K562 (cell line): ENCODE measurements at places on chromosomes 6 and 20. TPM values are rescaled to one million over a fixed set of nuclear protein-coding genes. Genes with fewer than 3 reads are reported as not detected.

- H3K27ac ChIP-seq: no peak overlapping the region
- H3K4me3 ChIP-seq: no peak overlapping the region
- H3K4me1 ChIP-seq: no peaks in the 10 kb centered on the region
- H3K27me3 ChIP-seq: no peaks in the 10 kb centered on the region
- peaks cover 65% of the 10 kb centered on the region for H3K36me3 ChIP-seq
These were observed 53.7 kb downstream of the NUDT3 start for GRCh38 chr6:34338811-34339210.

GRCh38 chr6:99080191-99080590, 132.4 kb upstream of the FBXL4 start:
- H3K4me3 ChIP-seq: no peak overlapping the region
- no peaks in the 10 kb centered on the region for H3K27me3 ChIP-seq
- no peak overlapping the region for H3K27ac ChIP-seq
- no peak for DNase-seq

- H3K36me3 ChIP-seq: no peaks in the 10 kb centered on the region
- H3K27ac ChIP-seq: no peak overlapping the region
- no peak for DNase-seq
These were observed 17.3 kb downstream of the DNPH1 start for GRCh38 chr6:43211955-43212354.

DNA sequence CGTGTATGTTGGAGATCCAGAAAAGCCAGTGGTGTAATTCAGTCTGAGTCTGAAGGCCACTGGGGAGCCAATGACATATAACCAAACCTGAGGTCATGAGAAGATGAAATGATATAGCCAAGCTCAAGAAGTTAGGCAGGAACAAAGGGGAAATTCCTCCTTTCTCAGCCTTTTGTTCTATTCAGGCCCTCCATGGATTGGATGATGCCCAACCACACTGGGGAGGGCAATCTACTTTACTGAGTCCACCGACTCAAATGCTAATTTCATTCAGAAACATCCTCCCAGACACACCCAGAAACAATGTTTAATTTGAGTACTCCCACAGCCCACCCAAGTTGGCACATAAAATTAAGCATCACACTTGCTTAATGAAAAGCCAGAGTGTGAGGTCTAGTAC, 183.6 kb downstream of the GJA1 start:
- DNase-seq: no peak
- H3K27me3 ChIP-seq: no peaks in the 10 kb centered on the region
- H3K36me3 ChIP-seq: no peaks in the 10 kb centered on the region

KCNK16 gene
- total RNA-seq: not detected in 2 replicates

- H3K4me3 ChIP-seq: no peak overlapping the region
- DNase-seq: no peak
- no peaks in the 10 kb centered on the region for H3K27me3 ChIP-seq
- H3K4me1 ChIP-seq: no peaks in the 10 kb centered on the region
- no peaks in the 10 kb centered on the region for H3K36me3 ChIP-seq
These were observed 49.1 kb downstream of the PLAGL1 start for GRCh38 chr6:143958839-143959399.

BPIFB1 gene
- 0.11 TPM in 1 of 2 replicates, not detected in the other for total RNA-seq

SLC17A2 gene
- not detected in 2 replicates for total RNA-seq

DNA sequence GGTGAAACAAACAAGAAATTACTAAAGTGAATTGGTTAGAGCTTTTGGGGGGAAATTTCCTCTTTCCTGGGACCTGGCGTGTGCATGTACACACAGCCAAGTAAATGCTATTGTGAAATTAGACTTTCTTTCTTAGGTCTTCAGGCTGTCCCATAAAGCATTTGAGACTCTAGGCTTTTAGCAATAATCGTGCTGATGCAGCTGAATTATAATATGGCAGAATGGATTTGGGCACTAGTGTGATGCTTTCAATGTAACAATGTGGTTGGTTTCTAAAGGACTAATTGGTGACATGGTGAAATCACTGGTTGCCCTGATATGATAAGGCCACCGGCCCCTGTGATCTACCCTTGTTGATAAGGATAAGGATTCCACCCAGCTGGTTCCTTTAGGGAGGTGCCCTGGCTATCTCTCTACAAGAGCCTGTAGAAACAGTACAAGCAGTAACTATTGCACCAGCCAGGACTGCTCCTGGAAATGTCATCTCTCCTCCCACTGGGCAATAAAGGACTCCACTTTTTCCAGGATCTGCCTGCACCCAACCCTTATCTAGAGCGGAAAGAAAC, 164.1 kb downstream of the TFAP2A start:
- H3K27me3 ChIP-seq: no peaks in the 10 kb centered on the region
- no peak overlapping the region for H3K4me3 ChIP-seq
- H3K4me1 ChIP-seq: no peaks in the 10 kb centered on the region
- no peak overlapping the region for H3K27ac ChIP-seq

DNA sequence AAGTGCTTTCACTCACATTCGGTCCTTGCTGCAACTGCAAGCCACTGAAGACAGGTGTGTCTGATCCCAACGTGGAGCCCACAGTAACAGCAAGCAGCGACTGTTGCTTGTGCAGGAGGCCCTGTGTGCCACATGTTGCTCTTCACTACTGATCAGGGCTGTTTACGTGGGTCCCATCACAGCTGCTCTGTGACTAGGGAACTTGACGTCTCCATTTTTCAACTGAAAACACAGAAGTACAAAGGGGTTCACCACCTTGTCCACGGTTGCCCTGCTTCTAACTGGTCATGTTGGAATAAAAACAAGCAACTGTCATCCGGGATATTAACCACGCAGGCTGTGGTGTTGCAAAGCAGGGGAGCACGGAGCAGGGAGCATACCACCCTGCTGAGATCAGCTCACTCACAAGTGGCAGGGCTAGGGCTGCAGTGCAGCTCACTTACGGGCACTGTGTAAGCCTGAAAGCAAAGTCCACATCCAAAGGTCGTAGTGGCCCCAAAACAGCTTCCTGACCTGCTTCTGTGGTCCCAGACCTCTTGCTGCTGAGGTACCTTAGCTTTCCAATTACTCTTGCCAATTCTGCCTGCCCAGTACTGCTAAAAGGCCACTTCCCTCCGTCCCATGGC, 105.8 kb upstream of the DUSP22 start:
- H3K27ac ChIP-seq: no peak overlapping the region
- no peak for DNase-seq
- H3K4me3 ChIP-seq: no peak overlapping the region
- peaks cover 7% of the 10 kb centered on the region; the same call in 1 of the 3 replicates for H3K27me3 ChIP-seq

GRCh38 chr6:148430897-148431296, 88.3 kb downstream of the SASH1 start:
- no peak overlapping the region for H3K27ac ChIP-seq
- H3K27me3 ChIP-seq: peaks cover 18% of the 10 kb centered on the region; the same call in 2 of the 3 replicates
- H3K4me1 ChIP-seq: no peaks in the 10 kb centered on the region
- no peaks in the 10 kb centered on the region for H3K36me3 ChIP-seq
- no peak for DNase-seq
- H3K4me3 ChIP-seq: no peak overlapping the region

FAM83D gene
- total RNA-seq: 51.9 and 55.6 TPM in 2 replicates
